Suprapubic skin (tissue), 4 donors: ENCODE measurements at places on chromosomes 3 and 15.

DNA sequence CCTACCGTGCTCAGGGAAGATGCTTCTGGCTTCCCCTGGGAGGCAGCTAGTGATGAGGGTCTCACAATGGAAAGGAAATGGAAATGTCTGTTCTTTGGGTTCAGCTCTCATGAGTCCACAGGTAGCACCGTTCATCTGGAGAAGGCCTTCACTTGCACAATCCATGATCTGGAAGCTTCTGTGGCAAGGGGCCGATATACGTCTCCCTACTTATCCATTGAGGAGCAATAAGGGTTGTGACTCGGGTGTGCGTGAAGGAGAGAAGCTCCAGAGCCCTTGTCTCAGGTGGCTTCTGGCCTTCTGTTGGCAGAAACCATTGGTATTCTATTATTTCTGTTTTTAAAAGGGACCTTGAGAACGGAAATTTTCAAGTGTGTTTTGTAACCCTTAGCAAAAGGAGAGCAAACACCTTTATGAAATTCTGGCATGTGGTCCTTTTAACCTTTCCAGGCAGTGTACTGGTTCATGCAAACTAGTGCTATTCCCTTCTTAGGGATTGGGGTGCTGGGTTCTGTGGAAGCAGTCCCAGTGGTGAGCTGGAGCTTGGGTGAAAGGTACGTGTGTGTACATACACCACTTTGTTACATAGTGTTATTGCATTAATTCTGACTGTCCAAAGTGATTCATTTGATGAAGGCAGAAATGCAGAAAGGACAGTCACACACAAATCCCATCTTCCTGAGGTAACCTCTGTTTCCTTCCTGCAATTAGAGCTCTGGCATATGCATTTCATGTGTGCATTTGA is 32.5 kb downstream of the KLF13 start:
- DNase-seq = no peak

- DNase-seq = no peak
Observed at GRCh38 chr3:49255718-49256511, 21.1 kb downstream of the C3orf62 start.

DNA sequence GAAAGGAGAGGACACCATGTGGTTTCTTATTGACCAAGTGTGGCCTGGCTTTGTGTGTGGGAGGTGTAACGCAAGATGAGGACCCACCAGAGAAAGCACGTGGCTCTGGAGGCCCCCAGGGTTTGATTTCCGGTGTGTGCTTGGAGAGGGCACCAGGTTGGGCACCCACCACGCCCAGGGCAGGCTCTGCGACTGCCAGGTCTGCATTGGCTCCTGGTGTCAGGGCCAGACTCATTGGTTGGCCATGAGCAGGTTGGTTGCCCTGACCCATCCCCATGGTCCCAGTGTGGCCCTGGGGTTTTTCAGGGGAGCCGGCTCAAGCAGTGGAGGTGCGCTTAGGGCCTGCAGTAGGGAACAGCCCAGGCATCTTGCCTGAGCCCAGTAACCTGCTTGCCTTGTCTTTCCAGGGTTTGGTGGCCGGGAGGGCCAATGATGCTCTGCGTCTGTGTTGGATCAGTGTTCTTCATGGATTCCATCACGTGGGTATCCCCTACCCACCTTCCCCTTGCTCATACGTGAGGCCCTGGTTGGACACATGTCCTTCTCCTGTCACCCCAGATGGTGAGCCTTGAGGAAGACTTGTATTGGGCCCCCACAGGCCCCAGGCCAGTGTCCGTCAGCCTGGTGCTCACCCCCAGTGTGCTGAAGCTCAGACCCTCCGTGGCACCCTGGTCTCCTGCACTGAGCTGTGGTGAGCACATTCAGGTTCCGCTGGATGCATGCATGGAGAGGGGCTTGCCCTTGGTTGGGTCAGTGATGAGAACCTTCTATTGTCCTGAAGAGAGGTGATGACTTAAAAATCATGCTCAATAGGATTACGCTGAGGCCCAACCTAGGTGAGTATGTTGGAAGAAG is 193.9 kb downstream of the UBE3A start:
- peak; percentile 69 for DNase-seq

- DNase-seq = peak; percentile 71
Observed at GRCh38 chr15:67181221-67181639, 73.2 kb downstream of the AAGAB start.

DNA sequence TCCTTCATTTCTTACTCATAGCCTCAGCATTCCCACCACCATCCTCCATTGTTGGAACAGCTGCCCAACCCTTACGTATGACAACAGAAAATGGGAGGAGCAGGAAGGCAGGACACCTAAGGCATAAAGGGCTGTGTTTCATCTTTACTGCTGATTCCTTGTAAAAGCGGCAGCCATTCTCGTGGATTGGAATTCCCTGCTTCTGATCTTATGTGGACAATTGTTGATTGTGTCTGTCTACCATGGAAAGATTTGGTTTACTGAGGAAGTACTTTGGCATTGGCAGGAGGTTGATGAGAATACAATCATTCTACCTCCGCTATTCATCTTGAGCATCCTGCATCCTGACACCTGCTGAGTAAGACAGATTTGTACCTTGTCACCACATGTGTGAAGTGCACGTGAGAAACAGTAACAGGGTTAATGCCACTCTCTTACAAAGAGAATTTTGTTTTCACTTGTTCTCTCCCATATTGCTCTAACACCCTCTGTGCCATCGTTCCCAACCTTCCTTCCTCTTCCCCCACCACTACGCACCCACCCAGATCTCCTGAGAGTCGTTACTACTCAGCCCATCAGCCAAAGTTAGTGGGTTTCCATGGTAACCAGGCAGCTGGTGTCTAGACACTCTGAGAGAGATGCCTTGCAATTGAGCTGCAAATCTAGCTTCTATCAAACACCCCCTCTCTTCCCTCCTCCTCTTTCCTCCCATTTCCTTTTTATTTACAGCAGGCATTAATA is 75.7 kb downstream of the GAP43 start:
- DNase-seq = no peak

GRCh38 chr3:65742914-65743313 is 295.8 kb downstream of the MAGI1 start:
- no peak for DNase-seq

GRCh38 chr15:89926158-89926557 is 13.4 kb upstream of the ARPIN start:
- no peak for DNase-seq

DNA sequence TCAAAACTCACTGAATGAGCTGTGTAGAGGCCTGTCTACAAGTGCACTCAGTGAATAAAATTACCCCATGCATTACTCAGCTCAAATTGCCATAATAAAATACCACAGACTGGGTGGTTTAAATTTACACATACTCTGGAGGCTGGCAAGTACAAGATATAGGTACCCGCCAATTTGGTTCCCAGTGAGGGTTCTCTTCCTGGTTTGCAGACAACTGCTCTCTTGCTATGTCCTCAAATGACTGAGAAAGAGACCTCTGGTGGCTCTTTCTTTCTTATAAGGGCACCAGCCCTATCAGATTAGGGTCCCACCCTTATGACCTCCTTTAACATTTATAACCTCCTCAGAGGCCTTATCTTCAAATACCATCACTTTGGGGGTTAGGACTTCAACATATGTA is 237.0 kb downstream of the CPNE4 start:
- no peak for DNase-seq

DNA sequence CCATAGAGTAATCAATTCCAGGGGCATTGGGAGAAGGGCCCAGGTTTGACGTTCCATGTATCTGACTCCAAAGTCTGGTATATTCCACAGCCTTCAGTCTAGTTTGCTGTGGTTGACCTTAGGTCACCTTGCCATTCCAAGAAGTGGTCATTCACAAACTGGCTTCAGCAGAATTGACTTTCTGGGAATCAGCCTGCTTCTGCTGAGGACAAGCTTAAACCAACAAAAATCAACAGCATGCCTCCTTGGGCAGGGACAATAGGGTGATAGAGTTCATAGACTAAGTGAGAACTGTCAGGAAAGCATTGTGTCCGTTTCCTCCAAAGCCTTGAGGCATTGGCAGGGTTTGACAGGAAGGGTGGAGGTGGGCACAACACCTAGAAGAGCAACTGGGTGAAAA is 24.1 kb upstream of the NDUFB4 start:
- DNase-seq = no peak

DNA sequence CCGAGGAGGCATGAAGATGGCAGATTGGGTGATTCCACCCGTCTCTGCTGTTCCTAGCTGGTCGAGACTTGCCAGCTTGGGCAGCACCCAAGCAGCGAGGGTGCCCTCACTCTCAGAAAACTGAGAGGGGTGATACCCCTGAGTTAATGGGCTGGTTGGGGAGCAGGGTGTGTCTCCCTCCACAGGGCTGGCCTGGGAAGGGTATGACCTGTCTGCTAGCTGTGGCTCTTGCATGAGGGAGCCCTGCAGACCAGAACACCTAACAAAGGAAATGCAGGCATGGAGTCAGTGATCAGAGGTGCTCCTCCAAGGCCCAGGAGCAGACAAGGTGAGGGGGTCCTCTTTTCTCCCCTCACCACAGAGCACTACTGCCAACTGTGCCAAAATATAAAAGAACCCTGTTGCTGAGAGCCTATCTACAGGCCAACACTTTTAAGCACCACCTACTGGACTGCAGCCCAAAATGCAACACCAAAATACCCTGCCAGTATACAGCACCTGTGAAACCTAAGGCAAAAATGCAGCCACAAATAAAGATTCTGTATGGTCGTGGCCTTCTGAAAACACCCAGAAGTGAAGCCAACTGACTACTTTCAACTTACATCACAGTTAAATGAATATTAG is 35.8 kb upstream of the PPM1L start:
- DNase-seq = no peak

GRCh38 chr3:25911525-25912295 is 121.8 kb downstream of the OXSM start:
- DNase-seq = no peak

DNA sequence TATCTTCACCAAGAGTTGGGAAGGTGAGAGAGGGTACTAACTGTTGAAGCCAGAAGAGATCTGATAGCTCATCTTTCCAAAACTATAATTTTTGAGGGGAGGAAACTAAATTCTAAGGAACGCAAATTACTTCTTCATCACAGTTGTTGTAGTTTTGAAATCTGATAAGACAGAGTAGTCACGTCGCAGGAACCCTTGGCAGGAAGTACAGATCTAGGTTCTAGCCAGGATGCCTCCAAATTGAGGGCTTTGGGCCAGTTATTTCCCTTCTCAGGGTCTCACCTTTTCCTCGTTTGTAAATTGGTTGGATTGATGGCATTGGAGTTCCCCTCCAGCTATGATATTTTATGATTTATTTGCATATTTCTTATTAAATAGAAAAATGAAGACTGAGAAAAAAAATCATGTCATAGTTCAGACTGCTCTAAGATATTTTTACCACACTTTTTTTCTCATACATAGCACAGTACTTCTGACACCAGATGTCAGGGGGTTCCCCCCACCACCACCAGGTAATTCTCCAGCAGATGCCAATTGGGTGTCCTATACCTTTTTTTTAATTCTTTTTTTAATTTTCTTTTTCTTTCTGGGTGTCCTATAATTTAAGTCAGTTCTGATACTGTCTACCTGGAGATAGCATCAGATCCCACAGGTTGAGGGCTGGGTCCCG is 32.3 kb upstream of the APH1B start:
- no peak for DNase-seq

GRCh38 chr3:172040981-172041963 is 1.9 kb downstream of the FNDC3B start:
- no peak for DNase-seq

DNA sequence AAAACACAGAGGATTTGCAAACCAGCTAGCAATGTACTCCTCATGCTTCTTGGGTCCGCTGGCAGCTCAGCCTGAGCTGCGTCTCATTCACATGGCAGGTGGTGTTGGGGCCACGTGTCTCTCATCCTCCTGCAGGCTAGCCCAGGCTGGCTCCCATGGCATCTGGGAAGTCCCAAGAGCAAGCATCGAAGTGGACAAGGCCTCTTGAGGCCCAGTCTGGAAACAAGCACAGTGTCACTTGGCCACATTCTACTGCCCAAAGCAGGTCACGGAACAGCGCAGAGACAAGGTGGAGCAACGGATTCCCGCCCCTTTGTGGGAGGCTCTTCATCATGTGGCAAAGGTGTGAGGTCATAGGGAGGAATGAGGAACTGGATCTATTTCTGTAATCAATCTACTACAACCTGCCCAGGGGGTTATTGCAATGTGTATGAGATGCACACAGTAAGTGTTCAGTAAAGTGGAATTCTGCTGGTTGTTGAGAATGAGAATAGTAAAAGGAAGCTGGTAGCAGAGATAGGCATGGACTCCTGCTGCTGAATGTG is 128.3 kb downstream of the TPRA1 start:
- DNase-seq = no peak

DNA sequence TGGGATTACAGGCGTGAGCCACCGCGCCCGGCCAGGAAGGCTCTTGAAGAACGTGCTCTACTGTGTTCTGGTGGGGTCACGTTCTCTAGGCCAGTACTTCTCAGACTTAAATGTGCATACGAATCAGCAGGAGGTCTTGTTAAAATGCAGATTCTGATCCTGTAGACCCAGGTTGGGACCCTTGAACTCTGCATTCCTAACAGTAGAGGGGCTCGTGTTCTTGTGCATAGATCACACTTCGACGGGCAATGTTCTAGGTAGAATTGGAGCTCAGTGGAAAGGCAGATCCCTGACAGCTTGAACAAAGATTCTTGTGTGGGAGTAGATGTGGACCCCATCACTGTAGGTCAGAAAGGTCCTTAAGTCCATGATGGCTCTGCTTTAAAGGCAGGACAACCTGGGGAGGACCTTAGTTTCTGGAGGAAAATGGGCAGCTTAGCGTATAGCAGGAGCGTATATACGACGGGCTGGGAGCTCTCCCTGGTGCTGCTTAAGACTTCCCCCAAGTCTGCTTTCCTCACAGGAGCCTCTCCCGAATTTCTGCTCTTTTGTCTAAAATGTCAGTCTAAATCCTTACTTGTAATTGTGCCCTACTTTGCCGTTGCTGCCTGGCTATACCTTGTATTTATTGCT is 16.9 kb upstream of the FAM81A start:
- no peak for DNase-seq

DNA sequence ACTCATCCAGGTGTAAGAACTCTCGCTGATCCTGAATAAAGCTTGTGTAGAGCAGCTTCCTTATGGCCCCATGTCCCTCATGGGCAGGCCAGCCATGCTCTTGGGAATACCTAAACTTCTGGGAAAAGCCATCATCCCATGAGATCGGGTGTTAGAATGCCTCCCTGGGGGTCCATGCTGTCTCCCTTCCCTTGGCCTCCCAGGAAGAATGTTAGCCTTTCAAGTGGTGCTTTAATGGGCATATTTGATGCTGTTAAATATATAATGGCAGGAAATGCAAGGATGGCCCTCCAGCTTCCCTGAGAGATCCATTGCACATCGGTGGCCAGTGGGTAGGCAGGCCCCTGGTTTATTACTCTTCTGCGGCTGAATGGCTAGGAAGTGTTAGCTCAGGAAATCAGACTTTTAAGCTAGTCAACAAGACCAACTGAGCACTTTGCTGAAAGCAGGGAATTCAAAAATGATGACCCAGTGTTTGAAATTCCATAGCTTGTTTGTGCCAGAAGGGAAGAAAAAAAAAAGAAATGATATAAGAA is 60.5 kb upstream of the LRTM1 start:
- DNase-seq = no peak

DNA sequence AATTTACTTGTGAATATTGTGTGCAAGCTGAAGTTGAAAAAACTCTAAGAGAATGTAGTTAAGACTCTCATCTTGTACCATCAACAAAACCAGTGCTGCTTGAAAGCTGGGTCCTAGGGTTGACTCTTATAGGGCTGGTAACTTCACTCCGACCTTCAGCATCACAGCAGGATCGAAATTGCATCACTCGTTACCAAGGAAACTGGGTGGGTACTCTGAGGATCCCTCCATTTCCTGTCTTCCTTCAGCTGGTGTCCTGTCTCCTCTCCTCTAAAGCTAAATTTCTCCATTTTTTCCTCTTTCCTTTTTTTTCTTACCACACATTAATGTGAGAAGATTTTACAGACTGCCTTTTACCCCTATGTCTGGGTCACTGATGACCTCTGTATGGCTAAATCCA is 3.0 kb upstream of the APH1B start:
- no peak for DNase-seq

GRCh38 chr3:109910772-109911171 is 573.4 kb upstream of the DPPA4 start:
- DNase-seq = no peak
